ENCODE measurements at places on chromosomes 2 and 18.

GRCh38 chr2:8380026-8380425 lies 301.8 kb upstream of the ID2 start:
- no peak for DNase-seq

GRCh38 chr2:99725820-99726219 lies 236.0 kb upstream of the REV1 start:
- no peak for DNase-seq

- DNase-seq: no peak
These were observed 74.3 kb upstream of the NPAS2 start for GRCh38 chr2:100745604-100746003.

- peak; percentile 99 for DNase-seq
These were observed 12.2 kb downstream of the FHOD3 start for GRCh38 chr18:36309436-36310391.

DNA sequence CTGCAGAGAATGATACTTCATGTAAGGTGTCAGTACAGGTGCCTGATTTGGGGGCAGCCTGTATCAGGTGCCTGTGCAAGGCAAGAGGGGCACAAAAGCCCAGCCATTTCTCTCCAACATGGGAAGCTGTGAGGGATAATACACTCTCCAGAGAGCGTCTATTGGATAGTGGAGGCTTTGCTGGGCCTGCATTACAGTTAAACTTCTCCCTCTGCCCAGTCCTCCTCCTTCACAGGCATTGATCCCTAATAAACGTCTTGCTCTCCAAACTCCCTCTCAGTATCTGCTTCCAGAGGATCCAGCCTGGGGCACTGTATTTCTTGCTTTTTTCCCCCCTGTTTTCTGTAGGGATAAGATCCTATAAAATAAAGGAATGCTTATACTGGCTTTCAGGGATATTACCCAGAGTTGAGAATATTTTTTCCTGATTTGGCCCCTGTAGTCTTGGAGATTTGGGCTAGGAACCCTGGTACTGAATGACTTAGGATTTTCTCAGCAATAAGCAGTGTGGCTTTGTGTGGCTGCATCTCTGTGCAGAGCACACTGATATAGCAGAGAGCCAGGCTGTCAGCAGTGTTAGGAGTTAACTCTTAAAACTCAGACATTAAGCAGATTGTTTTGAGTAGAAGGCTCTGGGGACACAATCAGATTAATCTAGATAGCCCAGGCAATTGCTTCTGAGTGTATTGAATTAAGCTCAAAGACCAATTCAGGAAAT lies 330.6 kb downstream of the CYRIA start:
- no peak for DNase-seq

DNA sequence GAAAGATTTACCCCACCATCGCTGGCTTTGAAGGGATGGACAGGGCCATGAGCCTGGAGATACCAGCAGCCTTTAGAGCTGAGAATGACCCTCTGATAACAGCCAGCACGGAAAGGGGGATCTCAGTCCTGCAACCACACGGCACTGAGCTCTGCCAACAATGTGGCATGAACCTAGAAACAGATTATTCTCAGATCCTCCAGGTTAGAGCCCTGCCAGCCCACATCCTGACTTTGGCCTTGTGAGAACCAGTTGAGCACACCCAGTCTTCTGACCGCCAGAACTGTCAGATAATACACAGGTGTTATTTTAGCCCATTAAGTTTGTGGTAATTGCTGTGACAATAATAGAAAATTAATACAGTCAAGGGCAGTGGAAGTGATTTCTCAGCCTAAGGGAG lies 9.4 kb upstream of the GNLY start:
- no peak for DNase-seq

DNA sequence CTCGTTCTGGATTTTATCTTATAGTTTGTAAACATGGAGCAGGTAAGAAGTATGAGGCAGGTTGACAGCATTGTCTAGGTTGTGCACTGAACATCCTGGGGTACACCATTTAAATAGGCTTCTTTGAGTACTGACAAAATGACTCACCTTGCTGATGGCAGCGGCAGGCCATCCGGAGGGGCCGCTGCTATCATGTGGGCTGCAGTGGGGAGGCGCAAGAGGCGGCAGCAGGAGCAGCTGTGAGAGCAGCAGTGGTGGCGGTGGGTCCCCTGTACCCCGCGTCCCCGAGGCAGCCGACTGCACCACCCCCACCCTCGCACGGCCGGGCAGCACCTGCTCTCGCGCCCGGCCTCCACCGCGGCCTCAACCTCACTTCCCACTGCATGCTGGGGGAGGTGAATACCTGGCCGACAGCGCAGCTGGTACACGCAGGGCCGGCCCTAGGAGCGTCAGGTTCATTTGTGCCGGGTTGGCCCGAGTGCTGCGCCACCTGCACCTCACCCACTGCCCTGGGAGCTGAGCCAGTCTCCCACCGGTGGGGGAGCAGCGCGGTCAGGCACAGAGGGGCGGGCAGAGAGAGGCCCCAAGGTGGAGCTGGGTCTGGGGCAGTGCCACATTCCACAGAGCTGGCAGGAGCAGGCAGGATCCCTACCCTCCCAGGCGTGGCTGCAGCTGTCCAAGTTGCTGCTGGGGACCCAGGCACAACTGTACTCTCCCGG lies 154.5 kb upstream of the RBMS1 start:
- DNase-seq: no peak

DNA sequence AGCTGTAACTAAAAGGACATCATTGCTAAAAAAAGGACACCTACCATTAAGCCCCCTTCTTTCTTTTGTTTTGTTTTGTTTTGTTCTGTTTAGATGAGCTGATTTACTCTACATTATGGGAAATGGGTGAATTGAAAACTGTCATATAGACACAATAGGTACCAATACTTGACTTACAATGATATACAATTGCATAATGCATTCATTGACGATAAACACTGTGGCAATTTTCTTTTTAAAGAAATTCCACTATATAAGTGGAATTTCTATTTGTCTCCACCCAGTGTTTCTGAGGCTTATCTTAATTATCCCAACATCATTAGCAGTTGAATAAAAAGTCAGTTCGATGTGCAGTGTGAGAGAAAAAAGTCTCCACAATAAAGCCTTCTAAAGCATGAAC lies 282.1 kb downstream of the BCL2 start:
- DNase-seq: no peak
